ENCODE measurements at places on chromosomes 13 and 19.

GRCh38 chr19:31525610-31526147 is 176.4 kb upstream of the TSHZ3 start:
- DNase-seq: no peak

- DNase-seq: no peak
Measured at GRCh38 chr13:112345826-112346172, 30.4 kb upstream of the SPACA7 start.

GRCh38 chr13:26646603-26647002 is 89.1 kb downstream of the WASF3 start:
- DNase-seq: peak; percentile 80

DNA sequence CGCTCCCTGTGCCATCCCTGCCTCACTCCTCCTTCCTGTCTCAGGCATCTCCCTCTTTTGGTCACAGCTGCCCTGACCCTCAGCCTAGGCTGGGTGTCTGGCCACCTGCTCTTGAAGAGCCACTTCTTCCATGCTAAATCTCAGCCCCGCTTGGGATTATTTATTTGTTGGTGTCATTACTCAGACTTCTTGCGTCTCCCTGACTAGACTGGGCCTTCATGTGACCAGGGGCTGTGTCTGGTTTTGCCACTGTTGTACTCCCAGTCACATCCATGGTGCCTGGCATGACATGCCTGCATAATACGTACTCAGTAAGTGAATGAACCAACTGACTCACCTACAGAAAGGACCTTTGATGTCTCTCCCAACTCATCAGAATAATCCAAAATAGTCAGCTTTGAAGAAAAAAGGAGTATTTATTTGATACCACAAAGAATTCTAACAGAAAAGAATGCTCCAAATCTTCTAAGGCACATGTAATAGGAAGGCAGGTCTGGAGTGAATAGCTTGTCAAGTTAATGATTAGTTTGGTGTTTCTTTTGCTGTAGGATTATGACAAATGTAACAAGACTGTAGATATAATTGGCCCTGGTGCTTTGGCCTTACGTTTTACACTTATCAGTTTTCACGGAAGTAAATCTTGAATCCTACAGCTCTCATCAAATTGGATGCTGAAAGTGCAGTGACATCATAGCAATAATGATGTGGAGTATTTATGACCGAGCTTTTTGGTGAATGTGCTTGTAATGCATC is 84.0 kb downstream of the ALOX5AP start:
- DNase-seq: no peak

GRCh38 chr19:1862424-1863327 is 703 bp downstream of the KLF16 start:
- peak; percentile 65 for DNase-seq

GRCh38 chr19:17121736-17122293 is 46.2 kb downstream of the MYO9B start:
- DNase-seq: no peak

DNA sequence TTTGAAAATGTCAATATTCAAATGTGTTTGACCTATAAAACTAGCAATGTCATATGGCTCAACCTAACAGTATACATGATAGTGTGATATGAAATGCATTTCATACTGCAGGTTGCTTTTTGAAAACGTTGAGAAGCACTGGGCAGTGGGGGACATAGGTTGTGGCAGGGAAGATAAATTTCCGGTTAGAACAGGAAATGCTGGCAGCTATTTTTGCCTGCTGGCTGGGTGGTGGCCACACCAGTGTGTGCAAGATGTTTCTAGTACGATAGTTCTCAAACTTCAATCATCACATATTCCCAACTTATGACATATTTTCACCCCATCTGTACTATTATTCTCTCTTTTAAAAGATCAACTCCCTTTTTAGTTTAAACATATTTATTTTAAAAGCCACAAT is 17.2 kb downstream of the FXYD5 start:
- DNase-seq: no peak

GRCh38 chr19:13398780-13399726 is 107.2 kb downstream of the CACNA1A start:
- no peak for DNase-seq

DNA sequence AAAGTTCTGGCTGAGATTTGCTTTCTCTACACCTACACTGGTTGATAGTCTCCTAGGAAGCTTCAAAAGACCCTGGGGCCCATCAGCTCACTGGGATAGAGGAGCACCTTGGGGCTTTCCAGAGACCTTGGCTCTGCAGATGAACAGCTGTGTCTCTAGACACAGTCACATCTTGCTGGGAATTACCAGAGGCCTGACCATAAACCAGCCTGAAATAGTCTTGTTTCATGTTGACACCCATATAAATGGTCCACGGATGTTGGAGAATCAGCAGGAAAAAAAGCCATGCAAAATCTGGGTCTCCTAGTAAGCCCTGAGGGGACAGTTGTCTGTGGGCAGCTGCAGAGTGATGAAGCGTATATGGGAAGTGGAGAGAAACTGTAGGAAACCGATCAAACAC is 207.6 kb downstream of the DNAJC15 start:
- DNase-seq: no peak

- DNase-seq: no peak
Measured at GRCh38 chr19:48624791-48625723, 5.8 kb downstream of the SPHK2 start.

- no peak for DNase-seq
Measured at GRCh38 chr13:81597101-81597500, 1256.2 kb upstream of the SPRY2 start.

- DNase-seq: no peak
Measured at GRCh38 chr19:33275933-33276619, 26.3 kb downstream of the CEBPA start.

GRCh38 chr19:6540918-6541689 is 10.3 kb downstream of the TNFSF9 start:
- no peak for DNase-seq

- DNase-seq: peak; percentile 1
Measured at GRCh38 chr13:77274126-77274525, 52.8 kb downstream of the MYCBP2 start.

- DNase-seq: no peak
Measured at GRCh38 chr13:51303063-51303552, 36.4 kb upstream of the SERPINE3 start.

GRCh38 chr13:94860981-94861407 is 148.6 kb upstream of the SOX21 start:
- DNase-seq: no peak

DNA sequence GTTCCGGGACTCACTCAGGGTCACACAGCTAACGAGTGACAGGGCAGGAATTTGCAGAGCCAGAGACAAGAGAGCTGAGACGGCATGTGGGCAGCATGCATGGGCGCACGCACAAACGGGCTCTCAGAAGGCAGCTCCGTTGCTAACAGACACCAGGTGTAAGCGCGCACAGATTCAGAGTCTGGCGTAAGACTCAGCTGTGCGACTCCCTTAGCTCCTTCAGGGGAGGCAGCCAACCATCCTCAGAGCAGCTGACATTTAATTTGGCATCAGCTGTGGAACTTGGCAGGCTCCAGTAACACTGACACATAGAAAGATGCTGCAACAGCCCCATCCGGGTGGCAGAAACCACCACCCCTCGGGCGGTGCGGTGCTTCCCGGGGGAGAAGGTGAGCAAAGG is 7.5 kb upstream of the TM6SF2 start:
- no peak for DNase-seq

GRCh38 chr13:66402066-66402465 is 828.1 kb downstream of the PCDH9 start:
- DNase-seq: no peak

GRCh38 chr19:16125737-16126495 is 14.2 kb downstream of the RAB8A start:
- no peak for DNase-seq

DNA sequence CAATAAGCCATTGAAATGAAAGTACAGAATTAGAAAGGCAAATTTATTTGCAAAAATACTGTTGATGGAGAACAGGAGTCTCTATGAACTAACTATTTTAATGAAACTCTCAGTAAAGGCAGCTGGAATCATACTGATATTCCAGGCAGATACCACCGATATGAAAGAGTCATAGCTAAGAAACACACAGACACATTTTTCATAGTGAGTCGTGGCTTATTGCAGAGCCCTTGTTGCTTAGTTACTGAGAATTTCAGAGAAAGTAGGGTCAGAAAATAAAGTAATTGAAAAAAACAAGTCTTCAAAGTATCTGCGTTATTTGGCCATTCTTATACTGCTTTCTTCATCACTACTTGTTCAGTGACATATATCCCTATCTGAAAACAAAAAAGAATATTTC is 1890.9 kb downstream of the PCDH9 start:
- no peak for DNase-seq

GRCh38 chr19:45870798-45871197 is 6.7 kb downstream of the FOXA3 start:
- no peak for DNase-seq

DNA sequence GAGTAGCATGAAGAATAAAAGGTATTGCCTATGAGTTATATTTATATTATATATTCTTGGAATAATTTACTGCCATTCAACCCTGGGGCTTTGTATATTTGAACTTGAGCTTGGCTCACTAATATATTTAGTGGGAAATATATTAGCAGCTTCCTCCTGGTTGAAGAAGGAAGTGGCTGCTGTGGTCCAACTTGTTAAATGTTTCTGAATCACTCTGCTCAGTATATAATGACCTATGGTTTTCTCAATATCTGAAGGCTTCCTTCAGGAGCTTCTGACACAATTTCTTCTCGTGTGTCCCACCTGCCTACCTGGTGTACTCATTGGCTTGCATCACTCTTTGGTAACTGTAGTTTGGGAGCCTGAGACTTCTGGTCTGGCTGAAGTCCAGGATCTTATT is 646.4 kb downstream of the TBC1D4 start:
- DNase-seq: no peak

DNA sequence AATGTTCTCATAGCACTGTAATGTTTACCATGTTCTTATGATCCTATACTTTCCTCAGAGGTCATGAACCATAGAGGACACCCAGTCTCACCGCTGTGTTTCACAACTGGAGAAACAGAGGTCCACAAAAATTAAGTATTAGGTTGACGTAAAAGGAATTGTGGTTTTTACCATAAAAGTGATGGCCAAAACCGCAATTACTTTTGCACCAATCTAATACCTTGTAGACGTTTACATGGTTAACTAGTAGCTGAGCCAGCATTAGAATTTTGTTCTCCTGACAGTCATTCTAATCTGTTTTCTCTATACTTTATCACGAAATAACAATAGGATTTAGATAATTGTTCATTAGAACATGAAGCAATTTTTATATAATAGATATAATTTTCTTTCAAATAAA is 763.4 kb upstream of the ARGLU1 start:
- no peak for DNase-seq

- DNase-seq: no peak
Measured at GRCh38 chr13:35552172-35552844, 75.8 kb upstream of the MAB21L1 start.

DNA sequence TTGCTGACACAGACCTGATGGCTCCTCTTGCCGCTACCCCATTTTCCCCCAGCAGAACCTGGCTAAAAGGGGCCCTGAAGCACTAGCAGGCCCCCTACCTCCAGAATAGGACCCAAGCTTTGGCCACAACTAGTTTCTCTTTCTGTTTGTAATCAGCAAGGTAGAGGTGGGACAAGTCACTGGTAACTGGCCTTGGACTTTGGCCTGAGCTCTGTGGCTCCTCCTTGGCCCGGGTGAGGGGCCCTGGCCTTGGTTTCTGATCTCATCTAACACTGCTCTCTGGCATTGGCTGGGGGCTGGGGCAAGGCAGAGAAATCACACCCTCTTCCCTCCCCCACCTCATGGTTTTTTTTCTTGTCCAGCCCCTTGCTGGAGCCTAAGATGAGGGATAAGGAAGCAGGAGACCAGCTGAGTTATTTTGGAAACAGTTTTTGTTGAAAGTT is 2.1 kb downstream of the CALM3 start:
- DNase-seq: peak; percentile 38

- DNase-seq: peak; percentile 51
Measured at GRCh38 chr13:53159431-53159830, 130.8 kb downstream of the OLFM4 start.

GRCh38 chr19:10812902-10813404 is 23.1 kb downstream of the TMED1 start:
- peak; percentile 31 for DNase-seq

GRCh38 chr19:35044317-35045117 is 3.0 kb downstream of the HPN start:
- peak; percentile 72 for DNase-seq

GRCh38 chr13:110415669-110416068 is 108.6 kb downstream of the COL4A2 start:
- peak; percentile 88 for DNase-seq

GRCh38 chr19:35828692-35829301 is 16.2 kb upstream of the PRODH2 start:
- peak; percentile 77 for DNase-seq

DNA sequence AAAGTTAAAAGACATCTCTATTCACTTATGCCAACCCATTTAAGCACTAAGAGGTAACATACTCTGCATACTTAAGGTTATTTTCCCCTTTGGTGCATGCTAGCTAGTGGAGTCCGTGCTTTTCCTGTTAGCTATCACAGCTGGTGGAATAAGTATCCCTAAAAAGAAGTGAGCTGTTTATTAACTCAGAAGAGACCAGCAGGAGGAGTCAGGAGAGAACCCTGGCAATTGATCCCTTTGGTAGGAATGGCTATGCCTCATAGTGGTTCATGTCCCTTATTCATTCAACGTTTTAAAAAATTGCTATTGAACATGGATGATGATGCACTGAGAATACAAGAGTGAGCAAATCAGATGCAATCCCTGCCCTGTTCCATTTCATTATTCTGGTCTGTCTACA is 12.4 kb upstream of the NEK5 start:
- DNase-seq: peak; percentile 2

DNA sequence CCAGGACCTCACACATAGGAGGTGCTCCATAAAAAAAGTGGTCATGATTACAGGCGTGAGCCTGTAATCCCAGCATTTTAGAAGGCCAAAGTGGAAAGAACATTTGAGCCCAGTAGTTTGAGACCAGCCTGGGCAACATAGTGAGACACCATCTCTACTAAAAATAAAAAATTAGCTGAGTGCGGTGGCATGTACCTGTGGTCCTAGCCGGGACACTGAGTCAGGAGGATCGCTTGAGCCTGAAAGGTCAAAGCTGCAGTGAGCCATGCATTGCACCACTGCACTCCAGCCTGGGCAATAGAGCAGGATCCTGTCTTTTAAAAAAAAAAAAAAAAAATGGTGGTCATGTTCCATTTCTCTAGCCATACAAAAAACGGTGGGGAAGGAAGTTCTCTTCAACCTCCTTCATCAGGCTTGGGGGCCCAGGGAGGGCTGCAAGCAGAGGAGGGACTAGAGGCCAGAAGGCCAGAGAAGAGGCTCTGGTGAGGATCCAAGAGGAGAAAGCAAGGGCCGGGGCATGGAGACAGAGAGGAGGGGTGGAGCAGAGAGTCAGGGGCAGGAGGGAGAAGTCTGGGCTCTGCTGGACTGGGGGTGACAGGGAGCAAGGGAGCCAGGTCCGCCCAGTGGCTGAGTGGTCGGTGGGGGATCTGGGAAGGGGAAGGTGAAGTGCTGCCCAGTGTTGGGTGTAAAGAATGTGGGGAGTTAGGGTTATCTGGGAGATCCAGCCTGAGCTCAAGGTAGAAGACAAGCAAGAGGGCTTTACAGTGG is 8.9 kb downstream of the KASH5 start:
- DNase-seq: no peak

GRCh38 chr13:85700906-85701305 is 98.3 kb downstream of the SLITRK6 start:
- DNase-seq: no peak

Data from mesendoderm (in vitro differentiated cells).